Left forelimb (tissue), 1 donor: ENCODE measurements at places on chromosomes 6 and 20.

- no peak for DNase-seq
Observed at GRCh38 chr6:157536223-157536545, 155.2 kb downstream of the ZDHHC14 start.

- no peak for DNase-seq
Observed at GRCh38 chr6:150681578-150682395, 82.1 kb downstream of the PLEKHG1 start.

DNA sequence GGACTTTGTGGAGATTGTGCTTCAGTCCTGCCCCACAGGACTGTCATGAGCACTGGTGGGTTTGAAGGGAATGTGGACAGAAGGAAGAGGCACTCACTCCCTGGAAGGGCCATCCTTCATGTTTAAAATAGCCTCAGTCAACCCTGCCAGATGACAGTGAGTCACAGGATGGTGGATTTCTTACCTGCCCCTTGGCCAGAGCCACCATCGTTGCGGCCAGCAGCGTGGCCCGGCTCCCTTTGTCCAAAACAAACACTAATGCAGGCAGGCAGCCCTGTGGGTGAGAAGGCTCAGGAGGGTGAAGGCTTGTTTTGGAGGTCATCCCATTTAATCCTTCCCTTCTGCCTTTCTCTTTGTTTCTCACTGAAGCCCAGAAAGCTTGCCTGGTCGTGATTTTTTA is 422.7 kb downstream of the CD83 start:
- no peak for DNase-seq

- DNase-seq: no peak
Observed at GRCh38 chr20:22428051-22428450, 156.3 kb downstream of the FOXA2 start.

- no peak for DNase-seq
Observed at GRCh38 chr6:90263633-90264032, 33.0 kb downstream of the BACH2 start.

- DNase-seq: peak; percentile 77
Observed at GRCh38 chr6:38493931-38494547, 145.7 kb downstream of the BTBD9 start.

DNA sequence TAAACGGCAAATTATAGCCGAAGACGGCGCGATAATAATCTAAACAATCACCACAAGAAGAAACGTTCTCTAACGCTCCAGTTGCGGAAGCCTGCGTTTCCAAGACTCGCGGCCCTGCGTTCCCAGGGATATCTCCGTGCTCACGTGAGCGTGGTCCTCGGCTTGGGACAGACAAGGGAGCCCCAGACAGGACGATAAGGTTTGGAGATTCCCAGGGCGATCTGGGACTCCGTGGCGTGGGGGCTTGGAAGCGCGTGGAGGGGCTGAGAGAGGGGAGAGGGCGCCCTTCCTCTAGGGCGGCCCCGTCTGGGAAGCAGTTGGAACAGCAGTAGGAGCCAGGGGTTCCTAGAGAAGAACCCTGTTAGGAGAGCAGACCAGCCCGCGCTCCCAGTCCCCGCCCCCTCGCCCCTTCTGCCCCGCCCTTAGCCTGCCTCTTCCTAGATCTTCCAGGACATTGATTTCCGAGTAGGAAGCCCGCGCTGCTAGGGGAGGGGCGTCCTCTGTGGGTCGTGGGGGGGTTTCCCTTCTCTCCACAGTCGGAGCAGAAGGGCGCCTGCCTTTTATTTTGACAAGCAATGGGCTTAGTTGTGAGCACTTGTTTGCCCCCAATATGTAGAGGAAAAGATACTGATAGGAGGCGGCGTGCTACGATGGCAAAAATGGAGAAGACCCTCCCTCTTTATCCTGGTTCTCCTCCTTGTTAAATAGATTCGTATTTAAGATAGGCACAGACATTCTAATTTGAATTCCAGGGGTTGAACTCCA is 10.6 kb downstream of the NRN1 start:
- DNase-seq: peak; percentile 90

DNA sequence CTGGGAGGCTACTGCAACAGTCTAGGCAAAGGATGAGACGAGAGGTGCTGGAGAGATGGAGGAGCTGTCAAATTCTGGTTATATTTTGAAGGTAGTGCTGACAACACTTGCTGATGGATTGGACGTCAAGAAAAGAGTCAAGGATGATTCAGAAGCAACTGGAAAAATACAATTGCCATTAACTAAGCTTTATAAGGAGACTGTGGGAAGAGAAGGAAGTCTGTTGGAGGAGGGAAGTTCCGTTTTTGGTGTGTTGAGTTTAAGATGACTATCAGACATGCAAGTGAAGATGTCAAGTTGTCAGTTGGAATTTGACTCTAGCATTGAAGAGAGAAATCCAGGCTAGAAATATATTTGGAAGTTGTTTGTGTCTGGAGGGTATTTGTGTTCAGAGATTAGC is 358.1 kb downstream of the RNGTT start:
- no peak for DNase-seq

DNA sequence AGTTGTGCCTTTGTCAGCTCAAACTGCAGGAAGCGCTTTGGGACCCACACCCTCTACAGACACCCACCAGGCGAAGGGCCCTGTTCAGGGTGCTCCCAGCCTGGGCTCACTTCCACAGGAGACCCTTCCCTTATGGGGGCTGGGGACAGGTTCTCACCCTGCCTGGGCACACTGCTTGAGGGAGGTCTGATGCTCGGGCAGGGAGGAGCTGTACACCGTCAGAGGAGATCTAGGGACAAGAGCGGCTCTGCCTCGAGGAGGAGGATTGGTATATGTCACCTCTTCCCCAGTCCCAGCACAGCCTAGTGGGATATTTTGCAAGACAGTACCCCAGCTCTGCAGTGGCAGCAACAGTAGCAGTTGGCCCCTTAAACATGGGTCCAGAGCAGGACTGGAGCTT is 26.9 kb downstream of the GJA10 start:
- DNase-seq: no peak

- no peak for DNase-seq
Observed at GRCh38 chr6:96014846-96015517, 792 bp upstream of the FUT9 start.

DNA sequence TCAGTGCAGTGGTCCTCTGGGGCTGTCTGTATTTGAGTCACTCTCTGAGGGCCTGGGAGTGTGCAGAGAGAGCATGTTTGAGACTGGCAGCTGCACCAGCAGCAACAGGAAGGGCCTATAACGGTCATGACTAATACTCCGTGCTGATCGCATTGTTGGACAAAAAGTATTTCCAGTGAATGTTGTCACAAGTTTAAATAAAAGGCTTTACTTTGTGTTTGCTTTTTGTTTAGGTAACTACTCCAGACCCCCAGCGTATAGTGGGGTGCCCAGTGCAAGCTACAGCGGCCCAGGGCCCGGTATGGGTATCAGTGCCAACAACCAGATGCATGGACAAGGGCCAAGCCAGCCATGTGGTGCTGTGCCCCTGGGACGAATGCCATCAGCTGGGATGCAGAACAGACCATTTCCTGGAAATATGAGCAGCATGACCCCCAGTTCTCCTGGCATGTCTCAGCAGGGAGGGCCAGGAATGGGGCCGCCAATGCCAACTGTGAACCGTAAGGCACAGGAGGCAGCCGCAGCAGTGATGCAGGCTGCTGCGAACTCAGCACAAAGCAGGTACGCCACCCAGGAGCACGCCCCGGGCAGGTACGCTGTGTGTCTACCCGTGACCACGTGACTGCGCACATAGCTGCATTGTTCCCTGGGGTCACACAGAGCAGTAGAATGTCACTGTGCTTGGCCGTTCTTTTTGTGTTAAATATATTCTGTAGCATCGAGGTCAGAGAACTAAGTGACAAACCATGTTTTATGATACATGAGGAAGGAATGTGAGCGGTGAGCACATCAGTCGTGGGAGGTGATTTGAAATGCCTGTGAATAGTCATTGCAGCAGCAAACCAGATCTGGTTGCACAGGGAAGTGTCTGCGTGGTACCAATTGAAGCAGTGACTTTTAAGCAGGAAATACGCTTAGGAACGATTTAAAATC is 174.7 kb downstream of the TMEM242 start:
- DNase-seq: peak; percentile 83

DNA sequence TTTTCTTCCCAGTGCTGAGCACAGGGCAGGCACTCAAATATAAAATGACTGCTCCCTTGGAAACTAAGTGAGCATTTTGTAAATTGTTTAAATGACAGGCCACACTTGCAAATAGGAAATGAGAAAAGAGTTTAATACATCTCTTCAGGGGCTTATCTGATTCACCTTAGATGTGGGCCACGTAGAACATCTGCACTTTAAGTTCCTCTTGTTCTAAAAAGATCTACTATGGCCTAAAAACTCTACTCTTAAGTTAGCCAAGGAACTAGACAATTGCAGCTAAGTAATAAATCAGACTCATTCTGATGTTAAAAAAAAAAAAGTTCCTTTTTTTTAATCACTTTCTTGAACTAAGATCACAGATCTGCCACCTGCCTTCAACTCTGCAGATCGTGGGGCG is 126.3 kb downstream of the KIF16B start:
- no peak for DNase-seq

DNA sequence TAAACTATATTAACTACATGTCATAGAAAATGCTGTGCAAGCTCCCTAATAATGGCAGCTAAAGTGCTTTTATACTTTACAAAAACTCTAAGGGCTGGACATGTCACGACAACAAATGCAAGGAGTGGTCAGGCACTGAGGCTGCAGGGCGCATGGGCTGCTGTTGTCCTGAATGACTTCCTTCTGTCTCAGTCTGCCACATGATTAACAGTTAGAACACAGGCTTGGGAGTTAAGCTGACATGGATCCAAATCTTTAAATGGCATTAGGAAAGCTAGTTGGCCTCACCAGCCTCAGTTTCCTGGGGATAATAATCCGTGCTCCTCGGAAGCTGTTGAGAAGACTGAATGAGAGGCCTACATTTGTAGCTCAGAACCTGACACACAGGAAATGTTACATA is 57.4 kb downstream of the PREP start:
- DNase-seq: no peak

DNA sequence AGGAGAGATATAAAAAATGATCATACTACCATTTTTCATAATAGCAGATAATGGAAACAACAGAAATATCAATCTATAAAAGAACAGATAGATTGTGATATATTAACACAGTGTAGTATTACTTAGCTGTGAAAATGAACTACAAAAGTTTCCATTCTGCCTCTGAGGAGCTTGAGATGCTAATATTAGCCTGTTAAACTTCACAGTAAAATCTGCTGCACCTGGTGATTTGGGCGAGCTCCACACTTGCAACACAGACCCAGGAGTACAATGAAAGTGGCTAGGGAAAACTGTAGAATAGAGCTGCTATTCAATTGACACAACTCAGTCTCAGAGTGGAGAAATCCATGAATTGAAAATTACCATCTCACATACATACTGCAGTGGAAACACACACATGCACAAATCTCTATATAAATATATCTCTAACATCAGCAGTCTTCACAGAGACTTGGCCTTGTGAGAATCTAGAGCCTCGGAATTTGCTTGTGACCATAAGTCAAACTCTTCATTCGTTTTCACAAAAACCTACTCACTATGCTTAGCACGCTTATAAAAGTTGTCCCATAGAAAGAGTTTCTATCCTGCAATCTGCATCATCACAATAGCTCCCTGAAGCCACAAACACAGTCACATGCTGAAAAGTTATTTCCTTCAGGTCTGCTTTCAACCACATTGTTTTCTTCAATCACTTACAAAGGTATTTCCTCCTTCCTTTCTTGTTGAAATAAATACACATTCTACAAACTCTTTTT is 133.0 kb downstream of the PAK5 start:
- DNase-seq: no peak

DNA sequence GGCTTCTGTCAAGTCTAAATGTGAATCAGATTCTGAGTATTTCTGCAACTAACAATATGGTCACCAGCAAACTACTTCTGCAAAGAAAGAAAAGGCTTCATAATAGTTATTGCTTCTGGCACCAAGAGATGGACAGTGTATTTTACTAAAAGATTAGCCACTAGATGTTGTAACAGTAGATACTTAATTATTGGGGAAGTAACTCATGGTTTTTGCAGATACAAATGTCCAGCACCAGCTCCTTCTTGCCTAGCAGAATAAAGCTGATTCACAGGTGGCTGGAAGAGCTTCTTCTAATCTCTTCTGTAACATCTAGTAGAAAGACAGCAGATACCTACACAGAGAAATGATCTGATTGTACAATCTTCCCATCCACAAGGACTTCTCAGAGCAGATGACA is 21.2 kb downstream of the ATXN1 start:
- no peak for DNase-seq

DNA sequence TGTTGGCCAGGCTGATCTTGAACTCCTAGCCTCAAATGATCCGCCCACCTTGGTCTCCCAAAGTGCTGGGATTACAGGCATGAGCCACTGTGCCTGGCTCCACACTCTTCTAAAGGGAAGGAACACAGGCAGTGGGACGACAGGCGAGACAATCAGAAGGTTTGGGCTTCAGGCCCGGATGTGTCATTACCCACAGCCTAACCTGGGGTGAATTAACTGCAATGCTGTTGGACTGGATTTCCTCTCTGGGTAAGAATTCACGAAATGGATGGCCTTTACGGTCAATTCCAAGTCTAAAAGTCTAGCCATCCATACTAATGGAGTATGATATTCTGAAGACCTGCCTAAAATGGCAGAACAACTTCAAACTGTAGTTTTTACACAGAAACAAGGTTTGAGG is 83.7 kb upstream of the CCDC28A start:
- DNase-seq: no peak

- DNase-seq: peak; percentile 59
Observed at GRCh38 chr6:157273756-157274470, 49.4 kb downstream of the TMEM242 start.

- no peak for DNase-seq
Observed at GRCh38 chr20:49892260-49892659, 23.1 kb downstream of the SPATA2 start.

- DNase-seq: no peak
Observed at GRCh38 chr20:57330998-57331397, 1.4 kb downstream of the SPO11 start.

- no peak for DNase-seq
Observed at GRCh38 chr6:113439866-113440265, 417.3 kb upstream of the MARCKS start.

- DNase-seq: no peak
Observed at GRCh38 chr6:130794738-130795137, 32.5 kb upstream of the SMLR1 start.

DNA sequence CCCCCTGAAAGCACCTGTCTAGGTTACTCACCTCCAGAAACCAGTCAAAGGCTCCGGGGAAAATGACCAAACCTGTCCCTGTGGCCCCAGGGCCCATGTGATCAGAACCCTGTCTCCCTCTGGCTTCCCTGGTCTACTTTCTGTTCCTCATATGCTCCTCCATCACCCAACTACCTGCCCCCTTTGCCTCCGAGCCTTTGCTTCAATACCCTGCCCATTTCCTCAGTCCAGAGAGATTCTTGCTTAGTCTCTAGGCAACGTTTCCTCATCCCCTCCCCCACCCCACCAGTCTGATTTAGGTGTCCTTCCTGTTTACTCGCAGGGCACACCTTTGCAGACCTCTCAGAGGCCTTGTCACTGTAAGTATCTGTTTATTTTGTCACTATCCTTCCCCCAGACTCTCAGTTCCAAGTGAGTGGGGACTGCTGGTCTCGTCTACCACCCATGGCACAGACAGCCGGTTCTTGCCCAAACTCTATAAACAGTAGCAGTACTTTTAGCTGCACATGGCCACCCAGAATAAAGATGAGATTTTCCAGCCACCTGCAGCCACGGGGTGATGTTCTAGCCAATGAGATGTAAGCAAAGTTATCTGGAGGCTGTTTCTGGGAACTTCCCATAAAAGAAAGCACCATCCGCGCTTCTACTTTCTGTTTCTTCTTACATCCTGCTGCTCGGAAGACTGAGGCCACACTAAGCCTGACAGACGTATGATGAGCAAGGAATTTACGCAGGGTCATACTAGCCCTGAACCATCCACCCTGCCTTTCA is 13.3 kb downstream of the ELOVL5 start:
- DNase-seq: no peak

- DNase-seq: no peak
Observed at GRCh38 chr6:15413466-15414234, 167.8 kb downstream of the JARID2 start.
